ENCODE measurements at places on chromosomes 11 and 22.

GRCh38 chr11:44351898-44352498, 42.1 kb upstream of the ALX4 start:
- no peak for DNase-seq

DNA sequence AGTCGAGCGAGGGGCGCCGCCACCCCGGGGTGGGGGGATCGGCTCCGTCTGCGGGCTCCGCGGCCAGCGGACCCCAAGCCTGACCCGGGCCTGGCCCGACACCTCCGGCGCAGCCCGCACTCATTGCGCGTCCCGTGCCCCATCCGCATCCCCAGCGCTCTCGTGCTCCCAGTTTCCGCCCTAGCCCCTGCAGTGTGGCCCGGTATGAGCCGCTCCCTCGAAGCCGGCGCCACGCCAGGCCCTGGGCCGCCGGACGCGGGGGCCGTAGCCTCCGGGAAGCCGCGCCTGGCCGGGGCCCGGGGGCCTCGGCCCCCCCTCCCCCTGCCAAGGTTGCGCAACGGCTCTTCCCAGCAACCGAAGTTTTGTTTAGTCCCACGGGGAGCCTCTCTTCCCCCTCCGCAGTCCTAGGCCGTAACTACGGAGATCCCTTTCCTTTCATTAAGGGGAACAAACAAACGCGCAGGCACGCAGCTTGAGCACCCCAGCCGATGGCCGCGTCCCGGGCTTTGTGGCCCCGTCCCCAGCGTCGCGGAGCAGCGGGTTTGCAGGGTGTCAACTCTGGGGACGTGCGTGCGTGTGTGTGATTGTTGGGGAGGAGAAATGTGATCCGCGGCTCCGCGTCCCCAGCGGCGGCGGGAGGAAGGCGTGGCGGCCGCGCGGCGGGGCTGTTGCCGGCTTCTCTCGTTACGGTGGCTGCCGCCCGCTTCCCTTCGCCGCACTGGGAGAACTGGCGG, 883 bp downstream of the HIPK3 start:
- peak; percentile 91 for DNase-seq

GRCh38 chr11:13338427-13339069, 61.0 kb downstream of the BMAL1 start:
- DNase-seq = no peak

DNA sequence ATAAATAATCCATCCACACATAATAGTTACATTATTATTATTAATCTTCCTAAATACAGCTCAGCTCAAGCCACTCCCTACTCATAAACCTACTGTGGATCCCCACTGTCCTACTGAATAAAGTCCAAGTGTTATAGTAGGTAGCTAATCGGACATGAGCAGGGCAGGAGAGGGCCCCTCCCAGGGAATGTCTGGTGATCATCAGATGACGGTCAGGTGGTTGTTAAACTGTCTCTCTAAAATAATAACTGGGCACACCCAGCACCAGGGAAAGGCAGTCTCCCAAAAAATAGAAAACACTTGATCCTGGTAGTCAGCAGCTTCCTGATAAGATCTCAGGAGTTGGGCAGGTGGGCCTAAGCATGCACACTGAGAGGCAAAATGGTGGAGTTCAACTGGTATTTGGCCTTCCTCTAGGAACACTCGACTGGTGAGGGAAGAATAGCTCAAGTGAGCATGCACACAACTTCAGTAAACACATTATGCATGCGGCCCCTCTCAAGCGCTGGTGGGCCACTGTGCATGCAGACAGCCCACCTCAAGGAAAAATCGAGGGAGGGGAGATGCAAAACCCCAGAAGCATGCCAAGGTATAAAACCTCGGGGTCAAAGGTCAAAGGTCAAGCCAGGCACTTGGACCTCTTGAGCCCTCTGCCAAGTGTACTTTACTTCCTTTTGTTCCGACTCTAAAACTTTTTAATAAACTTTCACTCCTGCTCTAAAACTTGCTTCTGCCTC, 65.0 kb downstream of the LRRC32 start:
- DNase-seq = no peak

- DNase-seq = no peak
These were observed 298.0 kb upstream of the ZC3H12C start for GRCh38 chr11:109795234-109795633.

DNA sequence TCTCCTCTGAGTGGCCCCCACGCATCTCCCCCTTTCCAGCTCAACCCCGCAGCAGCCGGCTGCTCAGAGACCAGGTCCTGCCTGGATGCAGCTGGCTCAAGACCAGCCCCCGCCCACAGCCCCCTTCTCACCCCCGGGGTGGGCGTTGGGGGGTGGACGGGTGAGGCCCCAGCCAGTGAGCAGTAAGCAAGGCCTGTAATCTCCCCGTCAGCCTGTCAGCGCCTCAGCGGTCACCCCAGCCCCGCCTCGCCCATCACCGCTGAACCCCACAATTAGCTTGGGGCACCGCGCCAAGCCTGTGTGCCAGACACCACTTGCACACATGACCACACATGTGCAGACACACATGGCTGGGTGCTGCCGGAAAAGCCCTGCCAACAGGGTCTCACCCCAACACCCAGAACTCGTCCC, 5.9 kb downstream of the PLXNB2 start:
- no peak for DNase-seq

DNA sequence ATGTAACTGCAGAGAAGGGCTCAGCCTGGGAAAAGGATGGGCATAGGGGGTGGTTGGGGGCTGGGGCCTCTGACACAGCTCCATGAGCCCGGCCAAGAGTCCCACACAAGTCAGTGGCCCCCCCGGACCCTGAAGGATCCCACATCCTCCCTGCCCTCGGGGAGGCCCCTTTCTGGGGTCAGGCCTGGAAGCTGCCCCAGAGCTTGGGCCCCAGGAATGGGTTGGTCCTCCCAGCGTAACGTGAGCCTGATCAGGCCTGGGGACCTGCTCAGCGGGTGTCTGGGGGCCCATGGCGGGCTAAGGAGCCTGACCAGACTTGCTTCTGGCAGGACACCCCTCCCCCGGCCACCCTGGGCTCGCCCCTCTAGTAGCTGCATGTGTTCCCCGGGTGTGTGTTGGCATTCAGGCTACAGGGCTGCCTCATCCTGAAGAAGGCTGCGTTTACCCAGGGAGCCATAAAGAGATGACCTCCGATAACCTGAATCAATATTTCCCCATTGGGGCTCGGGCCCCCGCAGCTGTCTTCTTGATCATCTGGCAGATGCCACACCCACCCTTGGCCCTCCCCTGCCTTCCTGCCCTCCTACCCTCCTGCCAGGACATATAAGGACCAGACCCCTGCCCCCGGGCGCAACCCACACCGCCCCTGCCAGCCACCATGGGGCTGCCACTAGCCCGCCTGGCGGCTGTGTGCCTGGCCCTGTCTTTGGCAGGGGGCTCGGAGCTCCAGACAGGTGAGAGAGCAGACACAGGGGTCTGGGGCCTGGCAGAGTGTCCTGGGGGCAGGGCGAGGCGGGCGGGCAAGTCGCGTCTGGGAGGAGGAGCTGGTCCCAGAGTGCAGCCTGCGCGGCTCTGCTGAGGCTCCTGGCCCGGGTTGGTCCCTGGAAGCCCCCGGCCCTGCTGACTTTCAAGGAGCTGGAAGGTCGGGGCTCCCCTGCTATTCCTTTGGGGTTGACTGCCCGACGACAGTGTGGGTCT, at the start of gene MUC2:
Gene MUC2, plus strand, starts transcription at position 631 of the 978 bp plus-strand sequence.
- no peak for DNase-seq

- DNase-seq = peak; percentile 27
These were observed 89.0 kb downstream of the ISX start for GRCh38 chr22:35154937-35155387.

GRCh38 chr11:115869780-115870431, 365.7 kb upstream of the CADM1 start:
- DNase-seq = peak; percentile 62

- no peak for DNase-seq
These were observed at the start of gene MAPK12 for GRCh38 chr22:50261615-50262459. MAPK12 (minus strand) TSS chr22:50261683; CDS start chr22:50261509, 174 bp downstream.

- no peak for DNase-seq
These were observed 43.9 kb downstream of the RRAS2 start for GRCh38 chr11:14315130-14315529.

DNA sequence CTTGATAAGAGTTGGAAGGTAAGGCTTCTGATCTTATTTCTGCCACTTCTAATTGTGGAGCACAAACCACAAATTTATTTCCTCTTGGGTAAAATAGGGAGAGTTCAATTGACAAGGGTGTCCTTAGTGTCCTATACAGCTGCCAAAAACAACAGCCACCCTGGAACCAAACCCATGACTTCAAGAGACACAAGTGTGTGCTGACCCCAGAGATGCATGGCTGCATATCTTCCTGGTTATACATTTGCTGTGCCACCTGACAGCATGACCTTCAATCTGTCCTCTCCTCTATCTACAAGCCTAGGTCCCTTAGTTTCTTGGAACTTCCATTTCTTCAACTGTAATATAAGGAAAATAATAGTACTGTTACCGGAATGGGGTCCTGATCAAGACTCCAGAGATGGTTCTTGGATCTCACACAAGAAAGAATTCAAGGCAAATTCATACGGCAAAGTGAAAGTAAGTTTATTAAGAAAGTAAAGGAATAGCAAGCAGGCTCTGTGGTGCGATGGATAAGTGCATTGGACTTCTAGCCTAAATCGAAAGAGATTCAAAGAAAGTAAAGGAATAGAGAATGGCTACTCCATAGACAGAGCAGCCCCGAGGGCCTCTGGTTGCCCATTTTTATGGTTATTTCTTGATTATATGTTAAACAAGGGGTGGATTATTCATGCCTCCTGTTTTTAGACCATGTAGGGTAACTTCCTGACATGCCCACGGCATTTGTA, 15.5 kb upstream of the TMEM123 start:
- no peak for DNase-seq

DNA sequence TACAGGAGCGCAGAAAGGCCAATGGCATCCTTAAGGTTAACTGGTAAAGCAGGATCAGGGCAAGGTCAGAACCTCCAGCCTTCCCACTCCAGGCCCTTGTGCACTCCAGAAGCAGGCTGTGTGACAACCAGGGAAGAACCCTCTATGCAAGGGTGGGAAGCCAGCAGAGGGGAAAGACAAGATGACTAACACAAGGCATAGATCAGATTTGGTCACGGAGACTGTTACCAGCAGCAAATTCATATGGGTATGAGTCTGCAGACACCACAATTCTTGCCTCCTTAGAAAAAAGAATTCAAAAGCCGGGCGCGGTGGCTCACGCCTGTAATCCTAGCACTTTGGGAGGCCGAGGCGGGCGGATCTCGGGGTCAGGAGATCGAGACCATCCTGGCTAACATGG, 39.8 kb upstream of the MTNR1B start:
- no peak for DNase-seq

DNA sequence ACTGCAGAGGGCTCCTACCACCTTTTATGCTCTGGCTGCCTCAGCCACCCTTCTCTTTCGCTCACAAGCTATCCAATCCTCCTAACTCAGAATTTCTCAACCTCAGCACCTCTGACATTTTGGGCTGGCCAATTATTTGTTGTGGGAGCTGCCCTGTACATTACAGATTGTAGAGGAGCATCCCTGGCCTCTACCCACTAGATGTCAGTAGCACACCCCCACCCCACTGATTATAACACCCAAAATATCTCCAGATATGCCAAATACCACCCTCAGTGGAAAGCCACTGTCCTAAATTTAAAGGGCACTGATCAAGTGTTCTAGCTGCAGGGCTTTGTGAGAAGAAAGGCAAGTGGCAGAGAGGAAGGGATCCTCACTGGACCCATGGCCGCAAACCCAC, 443.1 kb downstream of the SOX6 start:
- no peak for DNase-seq

DNA sequence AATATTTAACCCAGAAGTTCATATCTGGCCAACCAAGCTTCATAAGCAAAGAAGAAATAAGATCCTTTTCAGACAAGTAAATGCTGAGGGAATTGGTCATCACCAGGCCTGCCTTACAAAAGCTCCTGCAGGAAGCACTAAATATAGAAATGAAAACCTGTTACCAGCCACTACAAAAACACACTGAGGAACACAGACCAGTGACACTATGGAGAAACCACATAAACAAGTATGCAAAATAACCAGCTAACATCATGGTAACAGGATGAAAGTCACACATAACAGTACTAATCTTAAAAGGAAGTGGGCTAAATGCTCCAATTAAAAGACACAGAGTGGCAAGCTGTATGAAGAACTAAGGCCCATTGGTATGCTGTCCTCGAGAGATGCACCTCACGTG, 311.4 kb downstream of the DYNC2H1 start:
- DNase-seq = no peak

Measured in T47D (cell line).